Stimulated activated CD4-positive, alpha-beta T cell treated with anti-CD3 and anti-CD28 coated beads, Interleukin-2, amount 100 ng/mL, for 24 hours (primary cell): ENCODE measurements at places on chromosomes 4 and X.

DNA sequence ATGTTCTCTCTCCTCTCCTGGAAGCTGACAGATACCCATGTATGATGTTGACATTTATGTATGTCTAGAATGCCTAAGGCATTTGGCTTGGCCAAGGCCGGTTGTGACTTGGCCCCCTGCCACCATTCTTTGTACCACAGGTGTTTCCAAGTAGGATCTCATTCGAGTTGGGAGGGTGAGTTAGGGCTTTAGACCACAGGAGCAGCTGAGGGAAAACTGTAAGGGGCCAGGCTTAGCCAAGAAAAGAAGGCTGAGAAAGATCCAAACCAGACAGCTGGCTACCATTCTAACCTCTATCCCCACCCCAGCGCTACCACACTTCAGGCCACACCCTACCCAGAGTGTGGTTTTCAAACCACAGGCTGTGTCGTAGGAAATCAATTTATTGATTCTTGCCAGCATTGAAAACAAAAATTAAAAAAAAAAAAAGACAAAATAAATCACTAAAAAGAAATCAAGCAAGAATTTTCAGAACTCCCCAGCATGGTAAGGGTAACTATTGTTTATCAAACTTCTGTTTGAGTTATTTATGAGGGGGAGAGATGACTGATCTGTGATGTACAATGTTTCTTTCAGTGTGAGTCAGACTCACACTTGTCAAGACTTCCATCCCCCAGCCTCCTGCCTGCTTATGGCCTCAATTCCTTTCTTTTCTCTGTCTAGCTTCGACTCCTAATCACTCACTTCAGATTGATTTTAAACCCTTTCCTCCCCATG is 9.9 kb downstream of the TMSB4X start:
- DNase-seq, result peak; percentile 48

GRCh38 chr4:151226004-151226932 is 50.7 kb upstream of the PRSS48 start:
- no peak for DNase-seq

DNA sequence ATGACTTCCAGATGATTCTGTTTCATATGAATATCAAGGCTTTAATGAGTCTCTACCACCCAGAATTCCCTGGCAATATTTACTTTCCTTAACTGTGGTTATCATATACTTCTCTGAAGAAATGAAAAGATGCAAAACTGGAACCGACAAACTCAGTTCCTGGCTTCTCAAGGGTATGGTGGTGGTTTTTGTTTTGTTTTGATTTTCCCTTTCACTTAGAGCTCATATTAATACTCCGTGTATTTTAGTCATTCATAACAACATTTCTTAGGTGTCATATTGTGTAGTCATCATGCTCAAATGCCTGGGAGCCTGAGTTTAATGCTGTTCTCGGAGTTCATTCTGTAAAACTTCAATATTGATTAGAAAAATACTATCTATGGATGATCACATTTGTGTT is 665 bp downstream of the TRPC5OS start:
- DNase-seq, result no peak

DNA sequence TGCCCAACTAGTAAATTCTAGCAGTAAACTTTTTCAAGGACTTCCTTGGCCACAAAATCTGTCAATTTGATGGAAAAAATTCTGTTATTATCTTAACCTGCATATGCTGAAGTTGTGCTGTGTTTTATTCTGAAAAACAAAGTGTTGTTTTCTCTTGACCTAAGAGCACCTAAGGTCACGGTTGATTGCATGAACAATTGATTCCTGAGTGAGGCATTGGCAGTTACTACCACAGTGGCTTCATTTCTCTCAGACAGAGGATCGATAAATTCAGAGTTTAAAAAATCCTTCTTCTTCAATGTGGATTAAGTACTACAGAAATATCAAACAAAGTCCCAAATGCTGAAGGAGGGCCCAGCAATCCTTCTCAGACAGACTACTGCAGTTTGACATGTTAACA is 6.2 kb downstream of the HDAC8 start:
- no peak for DNase-seq

DNA sequence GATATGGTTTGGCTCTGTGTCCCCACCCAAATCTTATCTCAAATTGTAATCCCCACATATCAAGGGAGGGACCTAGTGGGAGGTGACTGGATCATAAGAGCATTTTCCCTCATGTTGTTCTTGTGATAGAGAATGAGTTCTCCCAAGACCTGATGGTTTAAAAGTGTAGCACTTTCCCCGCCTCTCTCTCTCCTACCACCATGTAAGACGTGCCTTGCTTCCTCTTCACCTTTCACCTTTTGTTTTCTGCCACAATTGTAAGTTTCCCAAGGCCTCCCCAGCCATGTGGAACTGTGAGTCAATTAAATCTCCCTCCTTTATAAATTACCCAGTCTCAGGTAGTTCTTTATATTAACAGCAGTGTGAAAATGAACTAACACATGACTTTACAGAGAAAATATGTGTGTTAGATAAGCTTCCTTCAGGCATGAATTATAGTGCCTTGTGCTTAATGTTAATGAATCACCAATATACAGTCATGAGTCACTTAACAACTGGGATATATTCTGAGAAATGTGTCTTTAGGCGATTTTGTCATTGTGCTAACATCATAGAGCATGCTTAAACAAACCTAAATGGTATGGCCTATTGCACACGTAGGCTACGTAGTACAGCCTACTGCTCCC is 37.9 kb downstream of the PDGFC start:
- DNase-seq, result no peak

DNA sequence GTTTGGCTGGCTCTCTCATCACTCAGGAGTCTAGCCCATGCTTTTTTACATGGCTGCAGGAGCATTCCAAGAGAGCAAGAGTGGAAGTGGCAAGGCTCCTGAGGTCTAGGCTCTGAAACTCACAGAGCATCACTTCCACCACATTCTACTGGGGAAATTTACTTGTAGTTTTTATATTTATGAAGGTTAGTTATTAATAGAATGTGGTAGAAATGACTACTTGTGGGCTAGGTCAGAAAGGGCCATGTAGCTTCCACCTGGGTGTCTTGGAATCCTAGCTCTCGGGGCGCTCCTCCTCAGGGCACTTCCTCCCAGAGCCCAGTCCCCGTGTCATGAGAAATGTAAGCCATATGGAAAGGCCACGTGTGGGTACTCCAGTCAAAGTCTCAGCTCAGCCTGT is 127.0 kb upstream of the CASK start:
- no peak for DNase-seq

DNA sequence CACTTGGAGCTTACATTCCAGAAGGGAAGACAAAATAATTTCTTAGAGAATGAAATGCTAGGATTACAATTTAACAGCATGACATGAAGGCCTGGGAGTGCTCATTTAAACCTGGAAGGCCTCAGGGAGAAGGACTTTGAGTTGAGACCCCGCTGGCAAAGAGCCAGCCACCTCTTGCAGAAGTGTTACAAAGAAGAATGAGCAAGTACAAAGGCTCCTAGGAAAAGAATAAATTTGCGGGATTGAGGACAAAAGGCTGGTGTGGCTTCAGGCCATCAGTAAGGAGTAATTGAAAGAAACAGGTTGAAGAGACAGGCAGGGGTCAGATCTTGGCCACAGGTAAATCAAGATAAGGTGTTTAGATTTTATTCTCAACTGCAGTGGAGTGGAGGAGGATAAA is 3.1 kb upstream of the ELOVL6 start:
- DNase-seq, result no peak

DNA sequence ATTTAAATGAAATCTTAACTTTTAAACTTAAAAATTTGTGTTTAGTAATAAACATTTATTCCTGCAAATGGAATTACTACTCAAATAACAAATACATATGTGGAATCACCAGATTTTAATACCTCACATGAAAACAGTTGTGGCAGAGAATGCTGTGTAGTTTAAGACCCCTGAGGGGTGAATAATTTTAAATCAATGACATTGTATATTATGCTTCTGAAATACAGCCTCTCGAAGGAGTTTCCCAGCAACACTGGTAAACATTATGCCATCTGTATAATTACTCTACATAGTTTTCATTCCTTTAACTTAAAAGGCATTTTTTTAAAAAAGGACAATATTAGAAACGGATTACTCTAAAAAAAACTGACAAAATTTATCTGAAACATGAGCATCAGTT is 2313.3 kb downstream of the ARAP2 start:
- no peak for DNase-seq

DNA sequence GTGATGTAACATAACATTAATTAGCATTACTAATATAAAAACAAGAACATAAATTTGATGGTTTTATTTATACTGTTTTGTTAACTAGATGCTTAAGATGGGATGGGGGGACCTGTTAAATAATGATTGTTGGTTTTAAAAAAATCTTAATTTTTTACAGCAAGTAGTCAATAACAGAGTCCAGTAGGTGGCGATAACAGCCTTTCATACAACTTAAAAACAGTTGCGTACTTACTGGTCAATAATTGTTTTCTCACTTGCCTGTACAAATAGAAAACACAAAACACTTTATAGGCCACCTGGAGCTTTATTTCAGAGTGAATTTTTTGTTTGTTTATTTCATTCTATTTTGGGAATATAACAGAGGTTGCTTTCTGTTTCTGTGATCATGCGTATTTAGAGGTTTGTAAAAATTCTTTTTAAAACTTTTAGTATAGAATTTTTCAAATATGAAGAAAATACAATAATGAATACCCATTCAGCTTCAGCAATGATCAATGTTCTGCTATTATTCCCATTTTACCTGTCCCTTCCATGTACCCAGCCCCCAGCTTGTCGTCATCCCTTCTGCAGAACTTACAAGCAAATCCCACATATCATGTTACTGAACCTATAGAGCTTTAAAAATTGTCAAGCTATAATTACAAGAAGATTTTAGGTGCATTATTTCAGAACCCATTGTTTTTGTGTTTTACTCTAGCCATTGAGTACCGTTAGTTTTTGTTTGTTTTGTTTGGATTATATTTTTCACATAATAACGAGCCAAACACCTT is 97.1 kb downstream of the MRPL1 start:
- no peak for DNase-seq

DNA sequence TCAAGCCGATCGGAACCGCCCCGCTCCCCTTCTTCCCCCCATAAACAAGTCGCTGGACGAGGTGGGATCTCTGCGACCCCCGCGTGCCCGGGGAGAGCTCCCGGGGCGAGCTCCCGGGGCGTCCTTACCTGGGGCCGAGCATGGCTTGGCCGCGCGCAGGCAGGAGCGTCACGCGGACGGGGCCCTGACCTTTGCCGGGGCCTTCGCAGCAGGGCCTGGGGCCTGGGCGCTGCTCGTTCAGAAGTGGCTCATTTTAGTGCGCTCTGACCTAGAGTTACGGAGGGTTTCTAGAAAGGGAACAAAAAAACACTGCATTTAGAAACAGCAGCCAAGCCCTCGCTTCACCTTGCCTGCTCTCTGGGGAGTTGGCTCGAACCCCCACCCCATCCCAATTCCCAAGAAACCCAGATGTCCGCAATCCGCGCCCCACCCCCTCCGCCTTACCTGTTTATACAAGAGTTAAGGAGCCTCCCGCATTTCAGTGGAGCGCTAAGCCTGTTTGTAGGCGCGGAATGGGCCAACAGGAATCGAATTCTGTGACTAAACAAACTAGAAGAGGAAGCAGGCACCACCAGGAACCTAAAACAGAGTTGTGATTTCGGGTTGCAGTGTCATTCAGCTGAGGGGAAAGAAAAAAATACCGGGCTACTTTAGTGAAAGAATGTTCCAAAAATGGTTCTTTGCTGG is 814 bp upstream of the RBM47 start:
- DNase-seq, result no peak

GRCh38 chrX:16869393-16870094 is 618 bp downstream of the RBBP7 start:
- peak; percentile 47 for DNase-seq

- DNase-seq, result no peak
These were observed 70.1 kb upstream of the HCCS start for GRCh38 chrX:11040996-11041395.
